ENCODE measurements at places on chromosomes 12 and 14.

- no peak for DNase-seq
These were observed 20.6 kb upstream of the SNRPF start for GRCh38 chr12:95838125-95838524.

GRCh38 chr14:53035336-53036210, 84.7 kb upstream of the FERMT2 start:
- no peak for DNase-seq

GRCh38 chr14:43141636-43142191, 1365.4 kb downstream of the FSCB start:
- no peak for DNase-seq

DNA sequence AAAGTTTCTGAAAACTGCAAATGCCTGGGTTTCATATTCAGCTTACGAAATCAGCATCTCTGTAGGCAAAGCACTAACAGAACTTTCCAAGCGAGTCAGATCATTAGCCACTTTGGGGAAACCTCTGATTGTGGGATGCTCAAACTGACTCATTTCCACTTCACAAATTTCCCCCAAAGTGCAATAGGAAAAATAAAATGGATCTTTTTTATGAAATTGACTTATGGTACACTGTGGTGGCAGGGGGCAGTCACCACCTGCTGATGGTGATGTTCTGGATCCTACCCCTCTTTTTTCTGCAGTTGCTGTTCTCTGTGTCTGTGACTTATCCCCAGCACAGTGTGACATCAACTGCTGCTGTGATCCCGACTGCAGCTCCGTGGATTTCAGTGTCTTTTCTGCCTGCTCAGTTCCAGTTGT, 5.6 kb downstream of the TCTN1 start:
- no peak for DNase-seq

GRCh38 chr12:107512391-107512790, 173.2 kb upstream of the PWP1 start:
- DNase-seq = no peak

DNA sequence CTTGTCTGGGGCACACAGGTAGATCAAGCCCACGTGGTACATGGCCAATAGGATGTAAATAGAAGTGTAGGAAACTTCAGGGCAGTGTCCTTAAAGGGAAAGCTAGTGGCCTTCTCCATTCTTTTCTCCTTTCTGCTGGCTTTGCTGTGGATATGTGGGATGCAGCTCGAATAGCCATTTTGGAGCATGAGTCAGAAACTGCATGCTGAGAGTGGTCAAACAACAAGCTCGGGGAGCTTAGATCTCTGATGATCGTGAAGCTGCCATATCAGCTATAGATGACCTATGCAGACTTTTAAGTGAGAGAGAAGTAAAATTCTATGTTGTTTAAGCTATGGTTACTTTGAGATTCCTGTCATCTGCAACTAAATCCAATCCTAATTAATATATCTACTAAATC, 241.3 kb upstream of the DAAM1 start:
- DNase-seq = no peak

DNA sequence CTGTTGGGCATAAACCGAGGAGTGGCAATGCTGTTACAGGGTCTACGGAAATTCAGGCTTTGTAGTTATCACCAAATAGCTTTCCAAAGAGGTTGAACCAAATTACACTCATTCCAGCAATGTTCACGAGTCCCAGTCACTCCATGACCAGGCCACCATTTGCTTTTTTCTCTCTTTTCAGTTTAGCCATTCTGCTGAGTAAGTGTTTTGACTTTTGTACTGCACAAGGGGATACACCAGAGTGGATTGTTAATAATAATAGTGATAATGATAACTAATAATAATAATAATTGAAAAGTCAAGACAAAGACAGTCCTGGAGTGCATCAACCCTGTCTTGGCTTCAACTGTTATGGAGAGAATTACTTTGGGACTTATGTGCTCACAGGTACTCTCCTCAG, 343.5 kb downstream of the AACS start:
- DNase-seq = no peak

DNA sequence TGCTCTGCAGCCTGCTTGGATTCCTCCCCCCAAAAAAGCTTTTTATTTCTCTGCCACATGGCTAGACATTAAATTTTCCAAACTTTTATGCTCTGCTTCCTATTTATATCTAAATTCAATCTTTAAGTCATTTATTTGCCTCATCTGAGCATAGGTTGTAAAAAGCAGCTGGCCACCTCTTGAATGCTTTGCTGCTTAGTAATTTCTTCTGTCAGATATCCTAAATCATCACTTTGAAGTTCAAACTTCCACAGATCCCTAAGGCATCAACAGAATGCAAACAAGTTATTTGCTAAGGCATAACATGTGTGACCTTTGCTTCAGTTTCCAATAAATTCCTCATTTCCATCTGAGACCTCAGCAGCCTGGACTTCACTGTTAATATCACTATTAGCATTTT, 209.6 kb downstream of the FSCB start:
- no peak for DNase-seq

DNA sequence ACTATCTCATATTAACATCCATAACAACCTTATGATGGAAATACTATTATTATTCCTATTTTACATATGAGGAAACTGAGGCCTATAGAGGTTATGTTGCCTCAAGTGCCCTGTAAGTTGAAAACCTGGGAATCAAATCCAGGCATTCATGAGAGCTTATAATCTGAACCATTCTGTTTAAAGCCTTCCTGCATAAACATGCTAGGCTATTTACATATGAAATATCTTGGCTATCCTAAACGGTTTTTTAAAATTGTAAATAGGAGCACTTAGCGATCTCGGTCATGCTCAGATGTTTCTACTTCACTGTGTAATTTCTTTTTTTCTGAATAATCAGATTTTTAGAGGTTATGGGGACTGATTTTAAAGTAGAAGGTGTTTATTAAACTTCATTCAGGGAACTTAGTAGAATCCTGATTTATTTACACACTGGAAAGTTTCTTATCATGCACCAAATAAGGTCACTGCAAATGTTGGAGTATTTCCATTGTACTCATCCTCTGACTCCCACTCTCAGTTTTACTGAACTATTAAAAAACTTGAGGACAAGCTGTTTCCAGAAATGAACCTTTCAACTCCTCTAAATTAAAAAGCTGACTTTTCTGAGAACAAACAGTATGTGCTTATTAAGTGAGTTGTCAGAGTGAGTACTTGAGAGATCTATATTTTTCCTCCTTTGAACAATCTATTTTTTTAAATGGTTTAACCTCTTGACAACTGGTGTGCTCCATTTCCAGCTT, 141.7 kb downstream of the PIK3C2G start:
- no peak for DNase-seq

GRCh38 chr12:20436316-20436715, 68.0 kb downstream of the PDE3A start:
- DNase-seq = no peak

- DNase-seq = peak; percentile 3
These were observed 203.5 kb upstream of the G2E3 start for GRCh38 chr14:30355431-30355913.

DNA sequence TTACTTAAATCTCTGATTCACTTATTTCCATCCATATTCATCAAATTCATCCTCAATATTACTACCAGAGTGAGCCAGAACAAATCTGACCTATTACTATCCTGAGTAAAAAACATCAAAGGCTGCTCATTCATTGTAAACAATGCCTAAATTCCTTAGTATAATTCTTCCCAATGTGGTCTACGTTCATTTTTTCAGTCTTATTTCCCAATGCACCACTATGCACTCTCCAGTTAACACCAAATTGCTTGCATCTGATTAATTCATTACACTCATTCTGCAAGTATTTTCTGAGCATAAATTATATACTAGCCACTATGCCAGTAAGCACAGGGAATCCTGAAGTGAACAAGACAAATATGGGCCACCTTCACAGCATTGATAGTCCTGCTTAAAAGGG, 110.0 kb downstream of the EPS8 start:
- DNase-seq = no peak

GRCh38 chr12:125267114-125267513, 201.9 kb downstream of the AACS start:
- no peak for DNase-seq

GRCh38 chr14:70018713-70019211, 139.5 kb downstream of the SMOC1 start:
- DNase-seq = no peak

DNA sequence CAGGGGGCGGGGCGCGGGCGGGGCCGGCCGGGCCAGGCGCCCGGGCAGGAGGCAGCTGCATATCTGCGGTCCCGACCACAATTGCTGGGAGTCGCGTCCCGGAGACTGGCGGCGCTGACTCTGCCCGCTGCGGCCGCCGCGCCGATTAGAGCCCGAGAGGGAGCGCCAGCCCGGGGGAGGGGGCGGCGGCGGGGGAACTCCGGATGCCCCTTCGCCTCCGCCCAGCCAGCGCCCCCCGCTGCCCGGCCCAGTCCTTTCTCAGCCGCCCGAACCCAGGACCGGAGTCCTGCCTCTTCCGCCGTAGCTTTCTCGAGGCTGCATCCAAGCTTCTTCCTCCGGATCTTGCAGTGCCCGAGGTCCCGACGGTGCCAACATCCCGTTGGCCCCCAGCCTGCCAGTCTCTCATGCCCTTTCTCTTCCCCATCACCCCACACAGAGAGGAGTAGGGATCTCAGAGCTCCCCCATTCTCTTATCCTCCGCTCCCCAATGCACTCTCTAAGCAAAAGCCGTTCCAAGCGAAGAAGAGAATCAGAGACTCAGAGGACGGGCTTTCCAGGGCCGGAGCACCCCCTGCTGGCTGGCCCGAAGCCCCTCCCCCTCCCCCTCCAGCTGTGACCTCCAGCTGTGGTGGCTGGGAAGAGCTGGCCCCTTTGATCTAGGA, 8.8 kb upstream of the SP7 start:
- peak; percentile 41 for DNase-seq

- peak; percentile 80 for DNase-seq
These were observed 188.3 kb downstream of the CAPZA3 start for GRCh38 chr12:18926188-18926587.

- no peak for DNase-seq
These were observed 18.6 kb upstream of the GPATCH2L start for GRCh38 chr14:76133103-76133502.
